ENCODE measurements at places on chromosomes 11 and 22. TPM values are rescaled to one million over a fixed set of nuclear protein-coding genes. Genes with fewer than 3 reads are reported as not detected.

DNA sequence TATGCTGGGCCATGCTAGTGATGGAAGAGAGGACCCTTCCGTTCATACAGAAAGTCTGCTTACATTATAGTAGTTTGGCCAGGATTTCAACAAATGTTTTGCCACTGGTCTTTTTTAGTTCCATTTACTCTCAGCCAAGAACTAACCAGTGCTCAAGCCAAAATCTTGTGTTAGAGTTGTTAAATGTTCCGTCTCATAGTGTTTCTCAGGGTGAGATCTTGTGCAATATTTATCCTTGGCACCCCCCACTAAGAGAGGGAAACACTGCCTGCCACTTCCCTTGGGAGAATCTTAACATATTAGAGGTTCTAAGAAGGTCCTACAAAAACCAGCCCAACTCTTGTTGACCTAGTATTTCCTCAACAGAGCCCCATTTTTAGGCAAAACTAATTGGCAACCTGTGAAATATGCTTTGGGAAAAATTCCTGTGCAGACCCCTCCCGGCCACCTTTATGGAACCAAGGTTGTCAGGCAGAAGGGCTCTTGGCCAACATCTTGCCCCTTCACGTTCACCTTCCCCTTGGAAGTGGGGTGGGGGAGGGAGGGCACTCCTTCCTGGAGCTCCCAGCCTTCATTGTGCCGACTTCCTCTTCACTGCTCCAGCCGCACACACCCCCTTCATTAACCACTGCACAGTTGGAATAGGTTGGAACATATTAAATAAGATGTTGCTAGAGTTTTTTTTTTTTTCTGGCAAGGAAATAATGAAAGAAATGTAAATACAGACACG lies 173.2 kb upstream of the SORL1-AS1 start:
- no peak overlapping the region for H3K4me3 ChIP-seq
- peaks cover 82% of the 10 kb centered on the region for H3K36me3 ChIP-seq
- no peaks in the 10 kb centered on the region for H3K27me3 ChIP-seq

The SMTNL1 gene
- total RNA-seq = not detected

The GLYATL1 gene
- not detected for total RNA-seq

The RASD2 gene
- total RNA-seq = not detected

GRCh38 chr11:75428281-75428724 lies 4.7 kb downstream of the KLHL35 start:
- no peak overlapping the region for H3K27ac ChIP-seq
- H3K4me1 ChIP-seq = peaks cover 24% of the 10 kb centered on the region
- H3K27me3 ChIP-seq = peaks cover 49% of the 10 kb centered on the region

DNA sequence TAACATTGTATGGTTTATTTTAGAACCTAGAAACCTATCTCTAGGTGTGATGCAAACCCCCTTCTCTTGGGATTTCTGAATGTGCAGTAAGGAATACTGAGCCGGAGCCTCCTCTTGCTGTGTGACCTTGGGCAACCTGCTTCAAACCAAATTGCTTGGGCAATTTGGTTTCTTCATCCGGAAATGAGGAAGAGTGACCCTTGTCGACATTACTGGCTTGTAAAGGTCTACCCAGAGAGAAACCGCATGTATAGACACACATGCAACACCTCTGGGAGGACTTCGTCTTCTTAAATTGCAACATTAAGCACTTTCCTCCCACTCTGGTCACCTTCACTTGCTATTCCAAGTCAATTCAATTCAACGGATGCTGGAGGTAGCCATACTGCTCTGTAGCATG lies 19.6 kb upstream of the TP53I11 start:
- no peaks in the 10 kb centered on the region for H3K4me1 ChIP-seq
- no peaks in the 10 kb centered on the region for H3K27me3 ChIP-seq
- no peak overlapping the region for H3K27ac ChIP-seq
- DNase-seq = no peak

The RIMBP3B gene
- 1.1 TPM for total RNA-seq

The ACTN3 gene
- 0.23 TPM for total RNA-seq

The DBX1 gene
- total RNA-seq = not detected

The CATSPERZ gene
- total RNA-seq = not detected

- H3K27ac ChIP-seq = no peak overlapping the region
- H3K4me1 ChIP-seq = no peaks in the 10 kb centered on the region
- H3K27me3 ChIP-seq = no peaks in the 10 kb centered on the region
- DNase-seq = no peak
Observed at GRCh38 chr11:120605469-120605868, 93.9 kb downstream of the GRIK4 start.

- H3K4me3 ChIP-seq = no peak overlapping the region
- peaks cover 24% of the 10 kb centered on the region for H3K36me3 ChIP-seq
- H3K27ac ChIP-seq = no peak overlapping the region
Observed at GRCh38 chr22:42970029-42970428, 44.9 kb downstream of the PACSIN2 start.

The EHF gene
- 0.47 TPM for total RNA-seq

DNA sequence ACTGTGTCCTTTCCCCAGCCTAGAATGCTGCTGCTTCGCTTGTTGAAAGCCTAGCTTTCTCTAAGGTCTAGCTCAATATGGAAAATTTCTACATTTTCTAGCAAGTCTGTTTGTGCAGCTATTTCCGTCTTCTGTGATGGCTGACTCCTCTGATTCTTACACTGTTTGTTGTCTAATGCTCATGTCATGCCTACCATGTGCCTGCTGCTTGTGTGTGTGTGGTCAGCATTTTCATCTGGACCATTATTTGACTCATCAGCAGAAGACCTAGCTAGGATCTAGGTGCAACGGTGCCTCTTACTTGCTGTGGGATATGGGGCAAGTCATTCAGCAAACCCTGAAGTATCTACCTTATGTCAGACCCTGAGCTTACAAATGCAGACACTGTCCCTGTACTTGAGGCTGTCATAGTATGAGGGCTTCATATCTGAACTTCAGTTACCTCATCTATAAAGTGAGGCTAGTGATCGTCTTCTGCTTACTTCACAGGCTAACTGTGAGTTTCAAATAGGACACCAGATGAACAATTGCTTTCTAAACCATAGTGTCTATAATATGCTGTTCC lies 86.5 kb upstream of the MYO18B start:
- H3K4me1 ChIP-seq = peaks cover 7% of the 10 kb centered on the region
- H3K27me3 ChIP-seq = no peaks in the 10 kb centered on the region
- DNase-seq = no peak

- no peak overlapping the region for H3K27ac ChIP-seq
- H3K36me3 ChIP-seq = peaks cover 12% of the 10 kb centered on the region
- H3K4me1 ChIP-seq = no peaks in the 10 kb centered on the region
Observed at GRCh38 chr22:31098632-31099110, 8.7 kb downstream of the SELENOM start.

The GGT1 gene
- total RNA-seq = 48.1 TPM

DNA sequence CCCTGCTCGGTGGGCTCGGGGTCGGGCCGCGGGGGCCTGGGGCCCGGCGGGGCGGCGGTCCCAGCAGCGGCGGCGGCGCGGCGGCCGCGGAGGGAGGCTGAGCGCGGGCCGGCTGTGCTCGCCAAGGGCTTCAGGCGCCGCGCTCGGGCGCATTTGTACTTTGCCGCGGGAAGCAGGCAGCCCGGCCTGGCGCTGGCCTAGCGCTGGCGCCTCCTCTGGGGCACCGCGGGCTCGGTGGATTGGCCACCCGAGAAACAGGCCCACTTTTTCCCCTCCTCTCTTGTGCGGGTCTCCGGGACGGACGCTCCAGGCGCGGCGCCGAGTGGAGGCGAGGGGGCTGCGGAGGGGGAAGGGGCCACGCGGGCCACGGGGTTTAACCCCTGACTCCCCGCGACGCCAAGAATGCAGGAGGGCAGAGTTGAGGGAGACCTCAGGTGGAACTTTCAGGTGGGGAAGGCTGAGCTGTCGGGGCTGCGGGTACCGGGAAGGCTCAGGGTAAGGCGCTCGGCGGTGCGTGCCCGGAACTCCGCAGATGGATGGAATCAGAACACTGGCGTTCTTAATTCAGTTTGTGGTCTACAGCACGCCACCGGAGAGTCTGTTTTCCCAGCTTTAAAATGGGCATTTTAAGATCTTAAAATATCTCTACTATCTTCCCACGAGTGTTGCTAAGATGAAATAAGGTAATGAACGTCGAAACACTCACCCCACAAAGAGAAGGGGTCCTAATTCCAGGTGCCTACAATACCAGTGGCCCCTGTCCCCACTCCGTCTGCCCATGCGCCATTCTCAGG lies at the start of gene CHRDL2:
CHRDL2 (minus strand) TSS at position 126 of the 794 bp plus-strand sequence. CDS start 538 bp downstream, outside the sequence.
- DNase-seq = no peak
- H3K27ac ChIP-seq = no peak within 1 kb of the TSS
- H3K27me3 ChIP-seq = peaks cover 66% of the 10 kb centered on the region
- H3K4me1 ChIP-seq = peaks cover 4% of the 10 kb centered on the region

The IL18 gene
- 0.17 TPM for total RNA-seq

GRCh38 chr11:89203814-89204213 lies 26.1 kb downstream of the TYR start:
- H3K27ac ChIP-seq = no peak overlapping the region
- H3K4me1 ChIP-seq = no peaks in the 10 kb centered on the region
- no peaks in the 10 kb centered on the region for H3K27me3 ChIP-seq
- DNase-seq = no peak
- no peak overlapping the region for H3K4me3 ChIP-seq
- H3K36me3 ChIP-seq = no peaks in the 10 kb centered on the region

GRCh38 chr11:71563406-71563805 lies 2.0 kb upstream of the KRTAP5-10 start:
- DNase-seq = no peak
- H3K4me3 ChIP-seq = no peak overlapping the region

The APOA5 gene
- not detected for total RNA-seq

- DNase-seq = no peak
- no peak overlapping the region for H3K27ac ChIP-seq
- peaks cover 19% of the 10 kb centered on the region for H3K4me1 ChIP-seq
- no peaks in the 10 kb centered on the region for H3K36me3 ChIP-seq
- H3K27me3 ChIP-seq = peaks cover 3% of the 10 kb centered on the region
- H3K4me3 ChIP-seq = no peak overlapping the region
Observed at GRCh38 chr22:43017525-43018460, 2.8 kb upstream of the PACSIN2 start.

DNA sequence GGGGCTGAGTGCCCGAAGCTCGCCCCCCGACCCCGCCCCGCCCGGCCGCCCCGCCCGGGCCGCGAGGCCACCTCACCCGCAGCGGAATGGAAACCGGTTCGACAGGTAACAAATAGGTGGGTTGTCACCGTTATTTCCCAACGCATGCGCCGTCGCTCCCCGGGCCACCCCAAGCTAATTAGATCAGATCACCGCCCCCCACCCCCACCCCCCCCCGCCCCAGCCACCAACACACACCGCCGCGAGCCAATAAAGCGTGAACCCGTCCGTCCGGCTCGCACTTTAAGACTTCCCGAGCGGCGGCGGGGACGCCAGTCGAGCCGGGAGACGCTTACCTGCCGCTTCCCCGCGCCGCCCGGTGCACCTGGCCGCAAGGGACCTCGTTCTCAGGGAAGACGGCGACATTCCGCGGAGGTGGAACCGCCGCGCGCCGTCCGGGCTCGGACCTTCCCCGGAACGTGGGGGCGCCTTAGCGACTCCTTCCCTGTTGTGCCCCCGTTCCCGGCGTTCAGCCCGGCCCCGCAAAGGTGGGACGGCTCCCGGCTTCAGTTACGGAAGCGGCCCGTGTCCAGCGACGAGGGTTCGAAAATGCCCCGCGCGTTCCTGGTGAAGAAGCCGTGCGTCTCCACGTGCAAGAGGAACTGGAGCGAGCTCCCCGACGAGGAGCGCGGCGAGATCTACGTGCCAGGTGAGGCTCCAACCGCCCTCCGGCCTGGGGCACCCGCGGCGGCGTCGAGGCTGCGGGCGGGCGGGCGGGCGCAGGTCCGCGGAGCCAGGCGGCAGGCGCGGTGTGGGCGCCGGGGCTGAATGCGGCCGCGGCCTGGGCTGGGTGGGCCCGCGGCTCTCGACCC lies at the start of gene OVOL1:
OVOL1 (plus strand) TSS at position 278 of the 851 bp plus-strand sequence; CDS start at position 589, 311 bp downstream.
- no peak for DNase-seq
- peaks cover 62% of the 10 kb centered on the region for H3K27me3 ChIP-seq
- peaks cover 14% of the 10 kb centered on the region for H3K4me1 ChIP-seq
- no peak within 1 kb of the TSS for H3K27ac ChIP-seq
- H3K36me3 ChIP-seq = peaks cover 2% of the 10 kb centered on the region

The CBLIF gene
- total RNA-seq = not detected

DNA sequence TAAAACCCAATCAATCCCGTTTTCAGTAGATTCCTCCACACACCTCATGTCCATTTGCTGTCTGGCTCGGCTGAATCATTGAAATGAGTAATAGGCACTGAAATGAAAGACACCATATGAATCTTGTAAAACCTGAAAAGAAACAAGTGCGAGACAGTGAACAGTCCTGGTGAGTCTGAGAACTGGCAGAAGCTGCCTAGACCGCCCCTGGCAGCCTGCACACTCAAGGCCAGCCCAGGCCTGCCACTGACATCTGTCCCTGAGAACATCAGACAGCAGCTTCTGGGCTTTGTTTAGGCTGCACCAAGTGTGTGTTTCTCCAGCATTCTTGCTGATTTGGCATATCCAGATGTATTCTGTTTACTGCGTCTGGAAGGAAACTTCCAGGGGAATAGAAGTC lies 44.8 kb downstream of the ENDOD1 start:
- peaks cover 9% of the 10 kb centered on the region for H3K36me3 ChIP-seq
- H3K4me3 ChIP-seq = no peak overlapping the region
- no peaks in the 10 kb centered on the region for H3K27me3 ChIP-seq
- peaks cover 9% of the 10 kb centered on the region for H3K4me1 ChIP-seq
- no peak for DNase-seq

DNA sequence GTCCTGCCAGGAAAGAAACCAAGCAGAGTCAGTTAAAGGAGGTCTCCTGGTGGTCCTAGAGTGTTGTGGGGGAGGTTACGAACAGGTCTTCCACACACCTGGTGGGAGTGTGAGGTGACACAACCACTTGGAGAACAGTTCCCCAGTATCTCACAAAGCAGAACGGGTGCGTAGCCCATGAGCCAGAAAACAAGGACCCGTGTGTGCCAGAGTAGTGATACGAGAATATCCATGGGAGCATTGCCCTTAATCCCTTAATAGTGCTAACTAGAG lies 21.7 kb upstream of the CLDN5 start:
- no peaks in the 10 kb centered on the region for H3K4me1 ChIP-seq
- H3K27me3 ChIP-seq = no peaks in the 10 kb centered on the region
- no peak for DNase-seq
- no peak overlapping the region for H3K4me3 ChIP-seq

DNA sequence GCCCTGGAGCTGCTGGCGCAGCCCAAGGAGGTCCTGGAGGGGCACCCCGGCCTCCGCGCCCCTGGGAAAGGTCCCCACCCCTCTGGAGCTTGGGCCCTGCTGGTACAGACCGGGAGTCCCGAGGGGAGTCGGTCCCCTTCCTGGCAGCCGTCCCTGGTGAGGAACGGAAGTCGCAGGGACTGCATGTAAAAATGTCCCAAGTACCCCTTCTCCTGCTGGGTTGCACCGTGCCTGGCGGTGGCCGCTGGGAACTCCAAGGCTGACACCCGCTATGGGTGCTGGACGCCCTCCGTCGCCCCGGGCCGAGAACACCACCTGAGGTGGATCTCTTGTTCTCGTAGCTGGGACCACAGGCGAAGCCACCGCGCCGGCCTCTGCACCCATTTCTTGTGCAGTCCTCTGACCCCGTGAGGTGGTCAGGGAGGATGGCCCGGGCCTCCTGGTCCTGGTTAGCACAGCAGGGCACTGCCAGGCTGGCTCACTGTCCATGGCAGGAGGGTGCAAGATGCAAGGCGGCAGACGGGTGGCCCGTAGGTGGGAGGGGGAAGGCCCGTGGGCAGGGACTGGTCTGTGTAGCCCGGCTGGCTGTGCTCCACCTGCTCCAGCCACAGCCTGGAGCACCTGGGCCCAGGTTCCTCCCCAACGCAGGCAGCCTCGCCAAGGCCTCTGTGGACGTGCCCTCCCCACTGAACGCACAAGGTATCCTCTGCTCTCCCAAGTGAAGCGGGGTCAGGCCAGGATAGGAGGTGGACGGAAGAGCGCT lies 165.2 kb downstream of the IGLL1 start:
- no peak overlapping the region for H3K27ac ChIP-seq
- DNase-seq = no peak
- H3K4me3 ChIP-seq = no peak overlapping the region
- peaks cover 2% of the 10 kb centered on the region for H3K27me3 ChIP-seq

- H3K27me3 ChIP-seq = no peaks in the 10 kb centered on the region
- peaks cover 31% of the 10 kb centered on the region for H3K36me3 ChIP-seq
- DNase-seq = peak; percentile 57
Observed at GRCh38 chr11:118789501-118790356, 1.2 kb downstream of the DDX6 start.
